Lung (tissue), 17 donors: ENCODE measurements at places on chromosomes 12 and 14.

DNA sequence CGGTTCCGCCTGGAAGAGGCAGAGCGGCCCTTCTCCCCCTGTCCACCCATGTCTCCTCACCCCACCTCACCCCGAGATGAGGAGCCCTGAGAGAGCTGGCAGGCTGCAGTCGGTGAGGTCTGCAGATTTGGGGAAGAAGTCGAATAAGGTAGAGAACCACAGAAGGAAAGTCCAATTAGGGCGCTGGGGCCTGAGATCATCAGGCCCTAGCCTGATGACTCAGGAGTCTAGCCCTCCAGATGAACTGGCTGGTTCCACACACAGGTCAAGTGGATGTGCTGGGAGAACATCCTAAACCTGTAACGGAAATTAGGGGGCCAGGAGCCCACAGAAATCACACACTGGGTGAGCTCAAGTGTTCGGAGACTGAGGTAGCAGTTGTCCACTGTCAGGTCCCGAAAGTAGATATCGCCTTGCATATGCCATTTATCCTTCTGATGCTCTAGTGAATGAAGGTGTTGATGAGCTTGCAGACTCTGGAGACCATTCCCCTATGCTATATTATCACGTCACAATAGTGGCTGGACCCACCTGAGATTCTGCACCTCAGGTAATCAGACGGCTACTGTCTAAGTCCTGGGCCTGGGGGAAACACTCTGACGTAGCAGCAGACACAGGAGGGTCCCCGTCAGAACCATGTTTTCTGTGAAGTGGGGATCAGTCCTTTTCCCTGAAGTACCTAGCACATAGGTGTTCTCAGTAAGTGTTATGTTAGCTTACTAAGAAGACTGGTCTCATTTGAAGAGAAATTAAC, 886 bp upstream of the METTL17 start:
- DNase-seq: no peak

- no peak for DNase-seq
Observed at GRCh38 chr12:76698316-76698715, 65.6 kb upstream of the ZDHHC17 start.

GRCh38 chr12:104877103-104877705, 80.9 kb downstream of the SLC41A2 start:
- peak; percentile 49 for DNase-seq

- no peak for DNase-seq
Observed at GRCh38 chr14:33081259-33081658, 142.6 kb downstream of the NPAS3 start.

- DNase-seq: peak; percentile 6
Observed at GRCh38 chr14:101217080-101217463, 313.6 kb upstream of the RTL1 start.

DNA sequence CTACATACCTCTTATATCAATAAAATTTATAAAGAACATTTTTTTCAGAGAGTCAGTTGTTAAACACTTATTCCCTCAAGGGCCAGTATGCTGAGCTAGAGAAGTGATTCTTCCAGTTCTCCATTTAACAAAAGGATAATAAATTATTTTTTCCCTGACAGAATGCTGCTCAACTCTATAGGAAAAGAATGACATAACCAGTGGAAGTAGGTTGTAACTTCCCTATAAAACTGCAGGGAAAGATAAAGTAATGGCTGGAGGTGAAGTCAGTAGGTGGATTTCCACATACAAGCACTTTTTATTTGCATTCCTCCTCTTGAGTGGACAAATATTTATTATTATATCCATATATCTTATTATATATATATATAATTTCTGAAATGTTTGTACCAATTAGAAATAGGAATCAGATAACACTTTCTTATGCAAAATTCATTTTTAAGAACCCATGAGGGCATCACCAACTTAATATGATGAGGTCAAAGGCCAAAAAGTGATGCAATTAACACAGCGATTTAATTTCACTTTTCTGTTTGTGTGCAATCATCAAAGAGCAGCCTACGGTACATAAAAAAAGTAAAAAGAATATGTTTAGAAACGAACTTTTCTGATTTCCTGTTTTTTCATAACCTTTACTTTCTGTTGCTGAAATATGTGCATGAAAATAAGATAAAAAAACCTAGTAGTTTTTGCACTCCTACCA, 175.3 kb downstream of the PRKD1 start:
- DNase-seq: no peak

DNA sequence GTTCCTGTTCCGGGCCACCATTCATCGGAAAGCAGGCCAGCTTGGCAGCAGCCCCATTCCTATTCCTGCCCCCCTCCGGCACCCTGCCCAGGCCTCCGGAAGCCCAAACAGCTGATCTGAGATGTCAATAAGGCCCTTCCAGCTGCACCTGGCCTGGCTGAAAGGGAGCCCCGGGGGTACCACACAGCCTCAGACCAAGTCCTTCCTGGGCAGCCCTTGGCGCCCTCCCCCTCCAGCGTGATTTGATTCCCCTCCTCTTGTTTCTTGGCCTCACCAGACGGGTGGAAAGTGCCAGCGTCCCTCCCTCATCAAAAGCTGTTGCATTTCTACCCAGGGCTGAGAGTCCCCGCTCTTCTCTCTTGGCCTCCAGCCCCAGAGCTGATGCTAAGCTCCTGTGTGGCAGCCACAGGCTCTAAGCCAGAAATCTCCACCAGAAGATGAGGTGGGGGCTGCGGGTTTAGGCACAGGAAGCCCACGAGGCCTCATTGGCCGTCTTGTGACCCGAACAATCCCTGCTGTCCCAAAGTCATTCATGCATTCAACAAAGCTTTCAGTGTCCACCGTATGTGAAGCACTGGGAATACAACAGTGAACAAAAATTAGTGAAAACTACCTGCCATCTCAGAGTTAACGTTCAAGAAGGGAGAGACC, 215.4 kb downstream of the SLC41A2 start:
- no peak for DNase-seq

DNA sequence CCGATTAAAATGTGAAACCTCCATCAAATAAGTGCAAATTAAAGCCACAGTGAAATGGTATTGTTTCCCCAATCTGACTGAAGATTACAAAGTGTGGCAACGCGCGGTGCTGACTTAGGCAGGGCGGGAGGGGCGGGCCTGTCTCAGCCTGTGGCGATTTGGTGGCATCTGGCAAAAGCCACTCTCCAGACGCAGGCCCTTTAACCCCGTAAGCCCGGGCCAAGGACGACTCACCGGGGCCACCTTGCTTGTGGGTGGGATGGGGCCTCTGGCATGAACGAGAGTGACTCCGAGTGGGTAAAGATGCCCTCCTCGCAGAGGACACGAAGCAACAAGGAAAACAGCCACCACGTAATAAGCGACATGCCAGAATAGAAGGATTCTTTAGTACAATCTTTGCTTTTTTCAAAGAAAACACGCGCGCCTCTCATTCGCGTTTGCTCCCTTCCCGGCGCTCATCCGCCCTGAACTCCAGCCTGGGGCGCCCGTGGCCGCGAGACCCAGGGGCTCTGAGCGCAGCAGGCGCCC, 815 bp downstream of the DEGS2 start:
- no peak for DNase-seq

GRCh38 chr14:31127690-31128089, 79.9 kb downstream of the HECTD1 start:
- DNase-seq: no peak

DNA sequence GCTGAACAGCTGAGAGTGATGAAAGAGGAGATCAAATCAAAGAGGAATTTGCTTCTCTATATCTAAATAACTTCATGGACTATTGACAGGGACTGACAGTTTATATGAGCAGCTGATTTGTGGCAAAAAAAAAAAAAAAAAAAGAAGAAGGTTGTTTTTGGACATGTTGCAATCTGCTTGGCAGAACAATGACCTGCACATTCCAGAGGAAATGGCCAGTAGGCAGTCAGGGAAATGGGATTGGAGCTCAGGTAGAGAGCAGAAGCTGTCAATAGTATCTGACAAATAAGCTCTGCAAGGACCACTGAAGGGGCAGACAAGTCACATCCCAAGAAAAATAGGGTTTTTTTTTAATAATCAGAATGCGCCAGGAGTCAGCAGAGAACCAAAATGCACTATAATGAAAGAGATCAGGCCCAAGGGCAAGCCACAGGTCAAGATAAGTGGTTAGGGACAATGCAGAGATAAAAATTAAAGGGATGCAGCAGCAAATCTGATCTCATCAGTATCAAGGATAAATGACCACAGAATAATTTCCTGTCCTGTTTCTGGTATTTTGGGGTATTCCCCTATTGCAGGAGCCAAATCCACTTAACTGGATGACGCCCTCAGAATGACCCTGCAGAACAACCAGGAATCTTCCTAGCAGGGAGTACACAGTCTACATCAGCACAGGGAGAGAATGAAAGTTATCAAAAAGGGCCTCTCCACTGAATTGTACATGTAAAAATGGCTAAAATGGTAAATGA, 22.6 kb upstream of the DUSP16 start:
- no peak for DNase-seq

- no peak for DNase-seq
Observed at GRCh38 chr12:105740369-105740768, 398.4 kb downstream of the NUAK1 start.

DNA sequence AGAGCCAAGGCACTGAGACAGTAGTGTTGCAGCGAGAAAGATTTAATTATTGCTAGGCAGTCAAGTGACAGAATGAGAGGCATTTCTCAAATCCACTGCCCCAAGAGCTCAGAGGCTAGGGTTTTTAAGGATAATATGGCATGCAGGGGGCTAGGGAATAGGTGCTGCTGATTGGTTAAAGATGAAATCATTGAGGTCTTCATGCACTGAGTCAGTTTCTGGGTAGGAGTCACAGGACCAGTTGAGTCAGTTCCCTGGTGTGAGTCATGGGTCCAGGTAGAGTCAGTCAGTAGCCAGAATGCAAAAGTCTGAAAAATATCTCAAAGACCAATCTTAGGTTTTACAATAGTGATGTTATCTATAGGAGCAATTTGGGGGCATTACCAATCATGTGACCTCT, 323.8 kb downstream of the RGS6 start:
- DNase-seq: no peak

DNA sequence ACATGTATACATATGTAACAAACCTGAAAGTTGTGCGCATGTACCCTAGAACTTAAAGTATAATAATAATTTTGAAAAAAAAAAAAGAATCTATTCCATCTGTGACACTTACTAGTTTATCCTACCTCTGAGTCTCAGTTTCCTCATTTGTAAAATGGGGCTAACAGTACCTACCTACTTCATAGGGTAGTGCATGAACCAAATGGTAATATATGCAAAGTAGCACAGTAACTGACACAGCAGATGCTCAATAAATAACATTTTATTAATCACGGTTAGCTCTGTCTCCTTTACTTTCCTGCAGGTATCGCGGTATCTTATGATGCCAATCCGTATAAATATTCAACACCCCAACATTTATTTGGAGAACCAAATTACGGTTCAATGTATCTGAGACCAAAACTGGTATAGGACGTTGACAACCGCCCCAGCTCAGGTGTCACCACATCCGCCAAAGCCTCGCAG, 703 bp downstream of the TMED10 start:
- DNase-seq: no peak

GRCh38 chr12:56159482-56160192, 1.5 kb downstream of the MYL6 start:
- no peak for DNase-seq

DNA sequence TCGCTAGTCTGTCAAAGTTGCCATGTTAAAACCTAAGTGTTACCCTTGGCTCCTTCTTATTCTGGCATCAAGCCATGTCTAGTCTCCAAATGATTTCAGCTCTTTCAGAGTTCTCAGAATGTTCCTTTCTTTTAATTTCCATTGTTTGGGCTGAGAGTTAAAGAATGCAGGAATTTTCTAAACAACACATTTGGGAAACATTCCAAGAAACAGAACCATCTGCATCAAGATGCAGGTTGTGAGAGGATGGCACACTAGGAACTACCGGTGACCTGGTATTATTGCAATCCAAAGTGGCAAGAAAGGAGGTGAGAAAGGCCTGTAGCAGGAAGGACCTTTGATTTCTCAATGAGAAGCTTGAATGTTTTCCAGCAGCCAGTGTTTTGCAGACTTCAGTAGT, 30.1 kb downstream of the SLC35F4 start:
- DNase-seq: no peak

DNA sequence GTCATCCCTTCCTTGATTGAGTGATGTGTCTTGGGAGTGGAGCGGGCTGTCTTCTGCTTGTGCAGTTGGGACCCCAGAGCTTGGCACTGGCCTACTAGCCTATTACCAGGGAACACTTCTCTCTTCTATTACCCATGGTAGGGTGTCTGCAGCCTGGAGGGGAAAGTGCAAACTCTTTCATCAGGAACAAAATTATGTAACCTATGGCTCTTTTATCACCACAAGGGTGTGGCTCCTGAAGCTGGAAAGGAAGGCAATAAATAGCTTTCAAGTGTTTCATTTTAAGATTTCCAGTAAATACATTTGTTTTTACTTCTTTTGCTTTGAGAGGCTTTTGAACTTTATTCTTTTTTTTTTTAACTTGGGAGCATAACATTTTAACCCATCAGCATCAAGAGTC, 349.7 kb upstream of the FAR2 start:
- no peak for DNase-seq

DNA sequence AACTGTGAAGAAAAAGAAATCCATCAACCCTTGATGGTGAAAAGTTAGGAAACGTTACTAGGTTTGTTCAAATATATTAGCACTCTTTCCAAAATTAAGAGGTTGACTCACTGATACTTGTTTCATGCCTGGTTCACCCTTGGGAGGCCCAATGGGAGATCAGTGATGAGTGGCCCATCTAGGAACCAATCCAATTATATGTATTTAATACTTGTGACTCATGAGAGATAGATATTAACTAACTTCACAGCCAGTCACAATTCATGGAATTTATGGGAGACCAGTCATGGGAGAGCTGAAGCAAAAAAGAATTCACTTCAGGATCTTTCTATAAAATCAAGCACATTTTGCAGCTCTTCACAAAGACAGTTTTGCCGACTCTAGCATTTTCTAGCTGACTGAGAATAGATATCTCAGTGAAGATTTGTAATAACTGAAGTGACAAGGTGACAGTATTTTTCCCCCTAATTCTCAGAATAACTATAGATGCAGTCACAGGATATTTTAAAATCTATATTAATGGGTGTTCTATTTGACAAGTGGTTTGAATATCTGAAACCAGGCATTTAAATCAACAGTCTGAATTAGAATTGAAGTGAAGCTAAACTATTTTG, 230.2 kb downstream of the EPS8 start:
- DNase-seq: no peak

GRCh38 chr14:23182372-23183157, 895 bp downstream of the SLC7A8 start:
- DNase-seq: peak; percentile 76

- no peak for DNase-seq
Observed at GRCh38 chr12:97756066-97756666, 293.6 kb downstream of the RMST start.

GRCh38 chr12:18283831-18284230, 22.5 kb downstream of the PIK3C2G start:
- no peak for DNase-seq

GRCh38 chr14:82432301-82433105, 898.9 kb upstream of the SEL1L start:
- DNase-seq: no peak
